Left ventricle myocardium inferior (tissue), 1 donor: ENCODE measurements at places on chromosomes 16 and 17. TPM values are rescaled to one million over a fixed set of nuclear protein-coding genes. Genes with fewer than 3 reads are reported as not detected.

The MRM3 gene
- 18.7 TPM for total RNA-seq

DNA sequence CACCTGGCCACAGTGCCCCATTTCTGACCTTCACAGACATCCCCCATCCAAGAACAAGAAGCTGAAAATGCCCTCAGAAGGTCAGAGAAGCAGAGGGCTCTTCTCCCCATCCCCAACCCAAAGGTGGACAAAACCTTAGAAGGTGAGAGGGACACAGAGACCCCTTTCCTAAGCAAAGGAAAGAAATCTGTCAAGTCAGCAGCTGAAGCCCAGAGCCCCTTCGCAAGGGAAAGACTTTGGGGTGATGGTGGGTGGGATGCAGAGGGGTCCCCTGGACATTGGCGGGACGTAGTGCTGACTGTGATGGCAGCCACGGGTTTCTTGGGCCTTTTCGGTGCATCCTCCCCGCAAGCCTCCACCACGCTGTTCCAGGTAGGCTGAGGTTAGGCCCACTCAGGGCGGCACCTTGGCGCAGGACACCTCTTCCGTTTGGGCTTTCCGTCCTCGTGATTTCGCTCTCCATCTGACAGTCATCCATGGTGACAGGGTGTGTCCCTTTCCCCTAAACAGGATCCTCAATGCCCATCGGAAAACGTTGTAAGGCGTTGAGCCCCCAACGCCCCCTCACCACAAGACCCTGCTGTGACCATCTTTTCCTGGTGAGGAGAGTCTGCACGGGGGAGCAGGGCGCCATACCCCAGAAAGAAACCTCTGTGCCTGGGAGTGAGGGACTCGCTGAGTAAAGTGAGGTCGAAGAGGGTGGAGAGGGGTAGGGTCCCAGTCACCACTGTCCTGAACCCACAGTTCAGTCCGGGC lies 10.7 kb upstream of the GSDMA start:
- H3K36me3 ChIP-seq, result no peaks in the 10 kb centered on the region
- peak overlapping the region; percentile 71 for H3K27ac ChIP-seq
- peak overlapping the region; percentile 64 for H3K4me3 ChIP-seq
- peaks cover 26% of the 10 kb centered on the region for H3K4me1 ChIP-seq

GRCh38 chr16:85593494-85594221 lies 19.5 kb upstream of the GSE1 start:
- no peaks in the 10 kb centered on the region for H3K27me3 ChIP-seq
- no peak for DNase-seq
- H3K36me3 ChIP-seq, result no peaks in the 10 kb centered on the region
- peaks cover 4% of the 10 kb centered on the region for H3K4me1 ChIP-seq

DNA sequence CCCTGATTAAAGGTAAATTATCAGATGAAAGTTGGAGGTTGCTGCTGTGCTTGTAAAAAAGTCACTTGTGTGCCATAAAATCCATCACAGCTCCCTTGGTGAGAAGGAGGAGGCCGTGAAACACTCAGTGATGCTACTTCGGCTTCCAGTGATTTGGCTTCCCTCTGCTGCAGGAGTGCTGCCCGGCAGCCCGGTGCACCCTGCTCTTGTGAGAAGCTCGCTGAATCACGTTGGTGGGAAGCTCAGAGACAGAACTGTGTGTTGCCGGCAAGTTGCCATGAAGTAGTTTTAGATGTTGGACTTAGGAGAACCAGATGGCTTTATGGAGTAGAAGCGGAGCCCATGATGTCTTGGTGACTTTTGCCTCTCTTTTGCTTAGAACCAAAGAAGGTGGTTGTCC lies 33.3 kb downstream of the MSI2 start:
- H3K27me3 ChIP-seq, result no peaks in the 10 kb centered on the region
- no peak overlapping the region for H3K4me3 ChIP-seq
- no peak for DNase-seq
- H3K27ac ChIP-seq, result peak overlapping the region; percentile 80
- H3K4me1 ChIP-seq, result peaks cover 64% of the 10 kb centered on the region

GRCh38 chr16:10906914-10907756 lies 30.1 kb downstream of the CIITA start:
- H3K36me3 ChIP-seq, result peaks cover 57% of the 10 kb centered on the region
- DNase-seq, result peak; percentile 59
- H3K4me1 ChIP-seq, result peaks cover 10% of the 10 kb centered on the region
- no peaks in the 10 kb centered on the region for H3K27me3 ChIP-seq
- H3K27ac ChIP-seq, result peak overlapping the region; percentile 40

- peak overlapping the region; percentile 38 for H3K27ac ChIP-seq
- peaks cover 8% of the 10 kb centered on the region for H3K4me1 ChIP-seq
- no peak for DNase-seq
- H3K36me3 ChIP-seq, result peaks cover 9% of the 10 kb centered on the region
- no peaks in the 10 kb centered on the region for H3K27me3 ChIP-seq
Measured at GRCh38 chr17:65743308-65743655, 181.8 kb upstream of the AXIN2 start.
